ENCODE measurements at places on chromosomes 3 and 15.

- no peak for DNase-seq
Observed at GRCh38 chr15:77001966-77002365, 7.0 kb downstream of the PSTPIP1 start.

GRCh38 chr15:25864966-25865365 lies 1.8 kb upstream of the ATP10A start:
- DNase-seq = no peak

- no peak for DNase-seq
Observed at GRCh38 chr3:17800232-17800631, 57.8 kb upstream of the TBC1D5 start.

DNA sequence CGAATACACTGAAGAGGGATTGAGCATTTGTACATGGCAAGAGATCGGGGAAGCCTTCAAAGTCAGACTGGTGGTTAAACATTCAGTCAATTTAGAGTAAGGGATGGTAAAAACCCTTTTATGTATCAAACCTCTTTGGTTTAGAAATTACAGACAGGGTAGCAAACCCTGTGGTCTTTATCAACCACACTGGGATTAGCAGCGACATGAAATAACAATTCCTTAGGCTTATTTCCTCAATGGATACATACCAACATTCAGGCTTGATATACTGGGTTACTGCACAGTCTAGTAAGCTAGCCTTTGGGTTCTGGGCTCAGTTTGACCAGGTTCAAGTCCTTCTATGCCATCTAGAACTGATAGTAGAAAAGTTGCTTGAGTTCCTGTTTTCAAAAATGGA lies 127.4 kb downstream of the THRB start:
- DNase-seq = no peak

DNA sequence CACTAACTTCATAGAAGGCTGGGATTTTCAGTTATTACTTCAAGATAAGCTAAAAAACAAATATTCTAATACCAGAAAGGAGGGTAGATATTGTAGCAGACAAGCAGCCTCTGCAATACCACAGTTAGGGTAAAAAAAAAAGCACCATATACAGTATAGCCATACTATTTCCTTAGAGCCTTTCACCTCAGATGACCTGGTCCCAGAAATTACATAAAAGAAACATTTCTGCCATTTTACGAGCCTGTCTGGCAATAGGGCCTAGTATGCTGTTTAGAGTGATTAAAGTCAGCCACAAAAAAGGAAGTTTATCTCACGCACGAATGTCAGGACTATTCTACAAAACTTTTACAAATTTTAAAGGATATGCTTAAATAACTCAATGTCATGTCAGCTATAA lies 1016.6 kb downstream of the PLOD2 start:
- DNase-seq = no peak

DNA sequence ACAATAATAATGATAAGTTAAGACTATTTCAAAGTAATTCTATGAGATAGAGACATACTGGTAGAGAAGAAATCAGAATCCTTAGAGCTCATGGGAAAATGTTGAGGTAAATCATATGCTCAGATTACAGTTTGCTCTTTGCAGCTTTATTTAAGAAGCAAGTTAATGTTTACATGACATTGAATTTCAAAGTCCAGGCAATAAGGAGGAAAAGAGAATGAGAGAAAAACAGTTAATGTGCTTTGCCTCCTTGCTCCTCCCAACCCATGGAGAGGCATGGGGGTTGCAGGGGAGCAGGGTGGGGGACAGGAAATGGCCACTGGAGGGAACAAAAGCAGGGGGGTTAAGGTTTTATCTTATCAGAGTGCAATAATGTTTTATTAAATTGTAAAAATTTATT lies 42.2 kb upstream of the ZBTB38 start:
- DNase-seq = no peak

DNA sequence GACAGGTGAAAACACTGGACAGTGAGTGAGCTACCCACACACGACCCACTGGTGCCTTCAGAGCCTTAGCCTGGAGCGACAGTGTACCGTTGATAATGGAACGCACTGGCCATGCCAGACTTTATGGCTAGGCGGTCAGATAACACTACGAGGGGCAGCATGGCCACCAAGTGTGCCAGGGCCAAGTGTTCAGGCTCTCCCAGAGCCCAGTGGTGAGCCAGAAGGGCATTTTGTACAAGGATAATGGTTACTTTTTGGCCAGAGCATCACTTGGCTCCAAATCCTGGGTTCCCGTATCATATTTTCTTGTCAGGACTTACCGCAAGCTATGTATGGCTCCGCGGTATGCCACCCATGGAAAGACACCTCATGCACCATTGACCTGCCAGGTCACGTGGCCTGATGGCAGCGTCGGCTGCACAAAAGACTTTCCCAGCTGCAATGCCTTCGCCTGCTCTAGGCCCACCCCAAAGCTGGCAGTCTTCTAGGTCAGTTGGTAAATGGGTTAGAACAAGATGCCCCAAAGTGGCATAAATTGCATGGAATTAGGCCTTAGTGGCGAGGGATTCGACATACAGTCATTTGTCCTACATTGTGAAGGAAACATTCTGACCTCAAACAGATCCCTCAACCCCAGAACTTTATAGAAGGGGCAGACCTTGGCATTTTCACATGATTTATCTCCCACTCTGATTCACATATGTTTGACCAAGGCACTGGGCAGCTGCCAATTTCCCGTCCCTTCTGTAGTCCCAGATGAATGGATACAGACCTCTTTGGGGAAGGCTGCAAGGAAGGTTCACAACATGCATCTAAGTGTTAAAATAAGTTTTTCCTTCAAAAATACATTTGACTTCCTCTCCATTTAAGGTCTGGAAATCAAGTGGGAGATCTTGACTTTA lies 12.2 kb upstream of the SLC28A1 start:
- DNase-seq = no peak

GRCh38 chr3:59267021-59267420 lies 217.2 kb upstream of the CFAP20DC start:
- no peak for DNase-seq

GRCh38 chr3:46215810-46216414 lies 7.8 kb upstream of the CCR1 start:
- DNase-seq = no peak

- no peak for DNase-seq
Observed at GRCh38 chr3:26202169-26202568, 412.3 kb downstream of the OXSM start.

DNA sequence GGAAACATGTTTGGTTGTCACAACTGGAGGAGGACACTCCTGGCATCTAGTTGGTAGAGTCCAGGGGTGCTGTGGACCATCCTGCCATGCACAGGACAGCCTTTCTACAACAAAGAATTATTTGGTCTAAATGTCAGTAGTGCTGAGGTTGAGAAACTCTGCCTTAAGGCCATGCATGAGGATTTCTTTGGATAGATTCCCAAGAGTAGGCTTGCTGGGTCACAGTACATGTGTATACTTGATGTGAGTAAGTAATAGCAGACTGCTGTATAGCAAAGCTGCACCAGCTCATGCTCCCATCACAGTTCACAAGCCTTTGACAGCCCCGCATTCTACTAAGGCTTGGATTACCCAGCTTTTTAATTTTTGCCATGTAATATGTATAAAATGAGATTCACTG lies 151.3 kb downstream of the MFSD1 start:
- no peak for DNase-seq

- DNase-seq = no peak
Observed at GRCh38 chr3:182925330-182925943, 54.9 kb downstream of the DCUN1D1 start.

GRCh38 chr3:56654460-56654859 lies 28.6 kb downstream of the TASOR start:
- no peak for DNase-seq

GRCh38 chr15:96891046-96891445 lies 560.5 kb downstream of the NR2F2 start:
- no peak for DNase-seq

- DNase-seq = no peak
Observed at GRCh38 chr3:136251511-136251910, 1.4 kb downstream of the PCCB start.

- DNase-seq = no peak
Observed at GRCh38 chr15:42712584-42712983, 24.3 kb downstream of the CDAN1 start.

GRCh38 chr3:160856450-160856849 lies 100.4 kb downstream of the PPM1L start:
- DNase-seq = no peak

DNA sequence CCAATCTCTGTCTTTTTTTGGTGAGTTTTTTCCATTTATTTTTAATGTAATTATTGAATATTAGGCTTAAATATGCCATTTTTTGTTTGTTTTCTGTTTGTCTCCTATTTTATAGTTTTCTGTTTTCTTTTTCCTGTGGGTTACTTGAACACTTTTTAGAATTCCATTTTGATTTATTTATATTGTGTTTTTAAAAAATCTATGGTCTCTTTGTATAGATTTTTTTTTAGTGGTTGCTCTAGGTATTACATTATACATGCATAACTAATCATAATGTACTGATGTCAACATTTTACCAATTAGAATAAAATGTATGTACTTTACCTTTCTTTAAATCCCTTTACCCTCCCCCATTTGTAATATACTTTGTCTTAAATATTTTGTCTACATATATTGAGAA lies 56.2 kb downstream of the RASA2 start:
- no peak for DNase-seq

DNA sequence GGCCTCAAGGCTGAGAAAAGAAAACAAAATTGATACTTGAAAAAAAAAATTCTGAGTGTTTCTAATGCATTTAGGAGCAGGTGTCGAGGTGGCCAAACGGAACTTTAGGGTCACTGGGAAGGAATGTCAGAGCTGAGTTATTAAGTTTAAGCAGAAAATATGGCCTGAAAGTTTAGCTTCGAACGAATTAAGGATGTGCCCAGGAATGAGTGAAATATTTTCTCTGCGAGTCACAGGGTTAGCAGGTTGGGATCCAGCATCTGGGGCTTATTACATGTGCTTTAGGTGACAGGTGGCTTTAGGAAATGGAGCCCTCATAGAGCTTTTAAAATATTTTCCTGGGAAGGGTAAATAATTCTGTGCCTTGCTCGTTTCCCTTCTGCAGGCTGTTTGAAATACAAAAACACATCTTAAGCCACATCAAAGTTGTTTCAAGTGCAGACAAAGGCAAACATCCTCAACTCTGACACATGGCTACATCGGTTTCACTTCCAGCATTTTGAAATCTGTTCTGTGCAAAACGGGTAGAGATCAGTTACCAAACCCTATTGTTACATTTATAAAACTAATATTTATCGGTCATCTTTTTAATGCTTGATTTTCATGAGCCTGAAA lies 143.1 kb upstream of the ARRDC4 start:
- DNase-seq = no peak

DNA sequence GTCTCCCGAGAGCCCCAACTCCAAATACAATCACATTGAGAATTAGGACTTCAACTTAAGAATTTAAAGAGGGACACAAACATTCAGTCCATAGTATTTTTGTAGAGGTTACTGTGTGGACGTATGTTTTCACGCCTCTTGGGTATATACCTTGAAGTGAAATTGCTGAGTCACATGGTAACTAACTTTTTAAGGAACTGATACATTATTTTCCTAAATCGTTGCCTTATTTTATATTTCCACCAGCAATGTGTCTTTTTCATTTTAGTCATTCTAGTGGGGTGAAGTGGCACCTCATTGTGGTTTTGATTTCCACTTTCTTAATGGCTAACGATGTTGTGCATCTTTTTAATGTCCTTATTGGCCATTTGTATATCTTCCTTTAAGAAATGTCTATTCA lies 11.8 kb downstream of the PARP15 start:
- no peak for DNase-seq

DNA sequence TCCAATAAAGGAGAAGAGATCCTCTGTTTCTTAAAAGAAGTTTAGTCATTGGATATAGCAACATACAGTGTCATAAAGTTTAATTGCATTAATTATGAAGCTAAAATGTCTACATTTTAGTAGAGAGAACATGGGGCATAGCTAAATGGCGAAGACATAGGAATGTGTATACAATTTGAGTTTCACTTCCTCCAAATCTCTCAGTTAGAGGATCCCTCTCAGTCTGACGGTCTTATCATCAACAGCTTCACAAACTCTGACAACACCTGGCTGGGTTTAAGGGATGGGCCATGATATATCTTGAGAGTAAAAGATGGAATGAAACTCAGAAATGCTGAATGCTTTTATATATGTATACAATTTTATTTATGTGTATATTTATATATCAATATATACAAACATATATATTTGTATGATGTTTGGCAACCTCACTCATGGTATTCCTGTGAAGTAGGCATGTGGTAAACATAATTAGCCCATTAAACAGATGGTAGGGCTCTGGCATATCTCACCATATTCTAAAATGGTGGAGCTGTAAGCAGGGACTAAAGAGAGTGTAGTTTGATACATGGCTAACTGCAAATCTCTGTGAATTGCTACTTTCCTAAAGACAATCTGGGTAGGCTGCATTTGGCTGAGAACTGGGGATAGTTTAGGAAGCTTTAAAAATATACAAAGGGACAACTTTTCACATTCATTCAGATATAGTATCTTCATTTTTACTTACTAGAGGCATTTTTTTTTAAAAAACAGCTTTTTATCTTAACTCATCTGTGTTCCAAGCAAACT lies 111.6 kb downstream of the TIGIT start:
- no peak for DNase-seq

DNA sequence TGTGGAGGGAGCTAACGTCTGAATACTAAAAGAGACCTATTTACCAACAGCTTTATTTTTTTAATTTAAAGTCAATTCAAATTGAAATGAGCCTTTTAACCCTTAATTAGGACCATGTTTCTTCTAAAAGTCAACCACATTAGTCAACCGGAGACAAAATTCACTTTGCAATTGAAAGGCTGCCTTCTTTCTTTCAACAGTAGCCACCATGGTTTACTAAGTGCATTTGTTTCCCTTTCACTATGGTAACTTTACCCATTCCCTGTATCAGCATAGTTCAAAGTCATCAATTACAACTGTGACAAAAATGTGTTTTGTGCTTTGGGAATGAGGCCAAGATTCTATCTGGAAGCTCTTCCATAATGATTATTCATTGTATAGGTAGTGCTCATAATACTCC lies 225.4 kb downstream of the EPHA3 start:
- DNase-seq = no peak

DNA sequence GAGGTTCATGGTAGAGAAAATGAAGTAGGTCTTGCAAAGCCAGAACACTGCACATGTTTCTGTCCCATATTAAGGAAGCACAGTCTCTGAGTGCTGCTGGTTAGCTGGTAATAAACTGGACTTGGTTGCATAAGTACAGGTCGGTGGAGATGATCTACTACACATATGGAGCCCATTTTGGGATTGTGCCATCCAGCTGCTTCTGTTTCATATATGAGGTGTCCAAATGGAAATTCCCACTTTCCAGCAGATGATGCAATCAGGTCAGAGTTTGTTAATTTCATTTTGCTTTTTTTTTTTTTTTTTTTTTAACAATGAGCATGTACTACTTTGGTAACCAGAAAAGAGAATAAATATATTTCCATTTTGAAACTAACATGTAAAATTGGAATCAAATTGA lies 122.6 kb downstream of the SATB1 start:
- DNase-seq = no peak

GRCh38 chr3:124584552-124585391 lies 145.5 kb upstream of the UMPS start:
- DNase-seq = no peak

DNA sequence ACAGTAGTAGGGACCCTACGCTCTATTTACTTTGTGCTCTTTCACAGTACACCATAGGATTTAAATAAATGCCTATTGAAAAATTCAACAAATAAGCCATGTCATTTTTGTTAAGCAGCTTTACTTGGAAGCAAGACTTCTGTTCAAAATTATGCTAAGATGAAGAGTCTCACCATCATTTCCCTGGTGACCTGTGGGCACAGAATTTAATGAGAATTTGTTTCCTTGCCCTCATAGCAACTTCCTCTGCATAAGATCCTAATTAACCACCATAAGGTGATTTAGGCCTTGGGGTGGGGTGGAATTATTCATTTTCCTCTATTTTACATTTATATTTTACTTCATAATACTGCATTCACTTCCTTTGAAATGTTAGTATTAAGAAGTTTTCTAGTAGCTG lies 70.5 kb downstream of the CHL1 start:
- no peak for DNase-seq

All from amniotic stem cell (primary cell).